ENCODE measurements at places on chromosomes 16 and 17.

DNA sequence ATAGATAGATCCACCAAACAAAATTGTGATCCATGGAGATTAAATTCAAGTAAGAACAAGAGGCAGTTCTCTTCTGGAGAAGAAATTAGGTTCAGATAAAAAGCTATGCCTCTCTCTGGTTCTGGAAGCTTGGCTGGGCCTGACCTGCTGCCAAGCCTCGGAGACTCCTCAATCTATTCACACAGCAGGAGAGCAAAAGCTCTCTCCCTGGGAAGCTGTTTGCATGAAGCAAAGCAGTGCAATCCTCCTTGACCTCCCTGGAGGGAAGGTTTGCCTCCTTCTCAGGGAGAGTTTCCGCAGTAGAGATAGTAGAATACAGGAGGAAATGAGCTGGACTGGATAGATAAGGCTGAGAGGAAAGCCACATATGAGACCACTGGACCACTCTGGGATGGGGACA lies 78.1 kb upstream of the GNAO1 start:
- DNase-seq = no peak

- no peak for DNase-seq
Measured at GRCh38 chr16:28846933-28847273, 755 bp upstream of the TUFM start.

DNA sequence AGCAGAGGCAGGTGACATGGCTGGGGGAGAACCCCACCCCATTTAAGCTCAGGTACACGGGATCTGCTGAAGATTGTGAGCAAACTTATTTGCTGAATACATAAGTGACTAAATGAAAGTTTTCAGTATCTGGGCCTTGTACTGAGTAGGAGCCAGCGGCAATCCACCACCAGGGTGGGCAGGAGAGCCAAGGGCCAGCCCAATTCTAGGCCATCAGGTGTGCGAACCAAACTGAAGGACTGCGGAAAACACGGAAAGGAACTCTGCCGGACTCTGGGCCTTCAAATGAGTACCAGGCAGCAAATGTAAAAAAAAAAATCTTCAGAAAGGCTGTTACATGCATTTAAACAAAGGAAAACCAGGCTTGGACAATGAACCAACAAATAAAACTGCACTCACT lies 19.7 kb downstream of the ARHGAP17 start:
- no peak for DNase-seq

GRCh38 chr17:65918916-65919315 lies 273.0 kb downstream of the CEP112 start:
- no peak for DNase-seq

DNA sequence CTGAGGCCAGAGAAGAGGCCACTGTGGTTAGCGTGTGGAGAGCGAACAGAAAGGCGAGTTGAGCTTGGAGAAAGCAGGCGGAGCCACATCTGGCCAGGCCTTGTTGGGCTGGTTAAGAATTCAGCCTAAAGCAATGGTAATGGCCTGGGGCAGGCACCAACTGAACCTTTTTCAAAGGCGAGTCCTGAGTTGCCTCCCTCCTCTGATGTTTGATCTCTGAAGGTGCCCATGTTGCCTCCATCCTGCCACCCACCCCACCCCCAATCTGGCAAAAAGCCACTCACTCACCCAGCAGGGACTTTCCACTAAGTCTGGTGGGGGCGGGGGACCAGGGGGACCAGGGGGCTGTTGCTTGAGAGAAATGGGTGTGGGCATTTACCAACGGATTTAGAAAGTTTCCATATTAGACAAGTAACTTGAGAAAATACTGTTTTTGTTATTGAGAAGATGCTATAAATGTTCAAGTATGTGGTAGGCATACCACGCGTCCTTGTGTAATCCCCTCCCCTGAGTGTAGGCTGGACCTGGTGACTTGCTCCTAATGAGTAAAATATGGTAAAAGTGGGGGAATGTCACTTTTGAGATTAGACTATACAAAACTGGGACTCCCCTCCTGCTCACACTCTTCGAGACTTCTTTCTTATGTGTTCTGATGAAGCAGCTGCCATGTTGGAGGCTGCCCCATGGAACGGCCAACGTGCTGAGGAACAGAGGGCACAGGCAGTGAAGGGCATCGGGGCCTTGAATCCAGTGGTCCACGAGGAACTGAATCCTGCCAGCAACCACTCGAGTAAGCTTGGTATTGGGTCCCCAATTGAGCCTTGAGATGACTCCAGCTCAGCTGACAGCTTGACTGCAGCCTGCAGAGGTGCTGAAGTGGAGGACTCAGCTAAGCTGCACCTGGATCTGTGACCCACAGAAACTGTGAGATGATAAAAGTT lies 29.9 kb upstream of the TNS4 start:
- DNase-seq = no peak
